ENCODE measurements at places on chromosomes 4 and X.

DNA sequence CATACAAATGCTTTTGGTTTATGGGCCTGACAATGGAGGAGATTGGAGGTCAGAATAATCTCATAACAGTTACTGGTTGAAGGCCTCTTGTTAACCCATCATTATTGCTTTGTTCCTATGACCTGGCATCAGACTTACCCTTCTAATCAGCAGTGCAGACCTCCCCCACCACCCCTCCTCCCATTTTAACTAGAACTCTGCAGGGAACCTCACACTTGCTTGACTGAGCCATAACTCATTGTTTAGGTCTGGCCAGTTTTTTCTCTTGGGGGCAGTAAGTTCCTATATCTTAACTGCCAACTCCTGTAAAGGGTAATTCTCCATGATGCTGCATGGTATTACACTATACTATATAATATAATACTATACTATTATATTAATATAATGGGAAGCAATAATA is 609.3 kb downstream of the IL1RAPL1 start:
- no peak for DNase-seq

- DNase-seq: no peak
These were observed 13.8 kb upstream of the MXD4 start for GRCh38 chr4:2275546-2276251.

DNA sequence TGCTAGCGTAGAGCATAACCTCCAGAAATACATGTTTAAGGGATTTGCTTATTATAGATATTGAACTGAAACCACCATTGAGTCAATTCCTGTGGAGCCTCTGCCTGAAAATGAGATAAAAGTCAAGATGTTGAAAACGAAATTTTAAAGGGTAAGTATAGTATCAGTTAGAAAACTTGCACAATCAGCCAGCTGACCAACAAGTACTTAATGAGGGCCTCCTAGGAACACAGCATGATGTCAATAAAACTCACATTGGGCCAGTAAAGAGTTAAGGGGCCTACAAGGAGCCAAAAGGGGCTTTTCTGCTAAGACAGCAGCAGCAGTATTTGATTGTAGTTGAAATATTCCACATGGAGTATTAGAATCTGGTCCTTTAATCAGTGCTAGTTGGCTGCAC is 314.1 kb upstream of the PPARGC1A start:
- no peak for DNase-seq

DNA sequence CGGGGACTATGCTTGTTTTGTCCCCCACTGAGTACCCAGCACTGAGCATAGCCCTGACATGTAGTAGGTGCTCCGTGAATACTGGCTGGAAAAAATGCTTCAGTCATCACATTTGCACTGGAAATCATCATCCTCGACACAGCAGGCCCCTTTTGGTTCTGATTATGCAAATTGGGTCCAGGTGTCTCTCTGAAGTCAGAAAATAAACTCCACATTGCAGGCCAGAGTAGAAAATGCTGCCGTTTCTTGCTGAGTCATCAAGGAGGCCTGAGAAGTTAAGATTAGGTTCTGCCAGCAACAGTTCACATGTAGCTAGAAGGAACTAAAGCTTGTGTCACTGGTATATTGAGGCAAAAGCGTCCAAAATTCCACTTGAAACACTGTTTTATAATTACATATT is 15.0 kb upstream of the STK32B start:
- DNase-seq: no peak

DNA sequence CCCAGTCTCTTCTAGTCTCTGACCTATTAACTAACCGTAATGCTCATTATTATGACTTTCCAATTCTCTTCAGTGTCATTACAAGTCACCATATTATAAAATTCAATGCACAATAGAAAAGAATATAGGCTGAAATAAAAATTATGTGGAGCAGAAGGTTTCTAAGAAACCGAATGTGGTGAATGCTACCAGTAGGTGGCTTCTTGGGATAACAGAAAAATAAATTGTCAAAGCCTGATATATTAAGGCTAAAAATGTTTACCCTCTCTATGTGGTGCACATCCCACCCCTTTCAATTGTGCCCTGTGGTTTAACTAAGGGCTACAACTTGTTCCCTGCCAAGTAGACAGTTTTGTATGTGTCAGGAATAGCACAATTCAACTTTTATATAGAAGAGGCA is 624.6 kb upstream of the TECRL start:
- DNase-seq: no peak

DNA sequence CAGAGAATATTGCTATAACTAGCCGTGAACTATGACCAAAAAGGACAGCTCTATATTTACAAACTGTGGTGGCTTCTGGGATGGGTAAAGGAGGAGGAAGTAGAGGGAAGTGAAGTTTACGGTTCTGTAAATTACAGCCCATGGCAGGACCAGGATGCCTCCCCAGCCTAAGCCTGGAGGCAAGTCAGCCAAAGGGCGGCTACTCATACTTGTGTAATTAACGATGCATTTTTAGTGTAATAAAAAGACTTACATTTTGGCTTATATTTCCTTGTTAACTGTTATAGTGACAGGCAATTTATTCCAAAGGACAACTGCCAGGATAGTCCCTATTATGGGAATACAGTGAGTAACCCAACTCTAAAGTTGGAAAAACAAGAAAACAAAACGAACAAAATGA is 139.9 kb upstream of the OTUD4 start:
- DNase-seq: no peak

DNA sequence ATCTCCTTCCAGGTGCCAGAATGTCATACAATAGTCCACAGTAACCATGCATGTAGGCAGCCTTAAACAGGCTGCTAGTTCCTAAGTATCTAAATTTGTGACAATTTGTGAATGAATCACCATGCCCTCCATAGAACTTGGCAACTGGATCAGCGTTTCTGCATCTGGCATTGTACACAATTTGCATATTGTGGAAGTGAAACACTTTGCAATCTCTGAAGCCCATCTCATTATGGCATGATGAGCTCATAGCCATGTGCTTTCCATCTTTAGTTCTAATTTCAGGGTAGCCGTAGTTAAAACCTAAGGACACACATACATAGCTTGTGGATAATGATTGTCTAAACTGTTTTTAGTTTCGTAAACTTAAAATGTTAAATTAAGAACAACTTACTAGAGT is 573.6 kb downstream of the PPP4R3C start:
- no peak for DNase-seq

GRCh38 chr4:74822603-74823002 is 28.3 kb upstream of the BTC start:
- no peak for DNase-seq

DNA sequence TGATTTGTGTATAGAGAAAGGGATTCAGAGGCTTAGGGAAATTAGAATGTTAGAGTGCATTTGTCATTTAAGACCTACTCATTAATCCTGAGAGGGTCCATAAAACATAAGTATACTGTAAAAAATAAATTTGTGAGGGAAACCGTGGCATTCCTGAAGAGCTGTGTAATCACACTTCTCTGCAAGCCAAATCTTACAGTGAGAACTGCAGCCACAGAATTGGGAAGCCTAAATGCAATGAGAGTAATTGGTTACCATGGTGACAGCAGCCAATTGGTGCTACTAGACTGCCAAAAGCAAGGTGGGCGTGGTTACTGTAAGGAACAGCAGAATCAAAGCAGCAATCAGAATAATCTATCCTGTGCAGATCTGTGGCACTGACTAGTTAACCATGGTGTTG is 345.2 kb upstream of the GRID2 start:
- DNase-seq: no peak

- no peak for DNase-seq
These were observed 245.2 kb upstream of the TET2 start for GRCh38 chr4:104901438-104901837.

- no peak for DNase-seq
These were observed 91.3 kb downstream of the SRPX start for GRCh38 chrX:38129366-38129765.

DNA sequence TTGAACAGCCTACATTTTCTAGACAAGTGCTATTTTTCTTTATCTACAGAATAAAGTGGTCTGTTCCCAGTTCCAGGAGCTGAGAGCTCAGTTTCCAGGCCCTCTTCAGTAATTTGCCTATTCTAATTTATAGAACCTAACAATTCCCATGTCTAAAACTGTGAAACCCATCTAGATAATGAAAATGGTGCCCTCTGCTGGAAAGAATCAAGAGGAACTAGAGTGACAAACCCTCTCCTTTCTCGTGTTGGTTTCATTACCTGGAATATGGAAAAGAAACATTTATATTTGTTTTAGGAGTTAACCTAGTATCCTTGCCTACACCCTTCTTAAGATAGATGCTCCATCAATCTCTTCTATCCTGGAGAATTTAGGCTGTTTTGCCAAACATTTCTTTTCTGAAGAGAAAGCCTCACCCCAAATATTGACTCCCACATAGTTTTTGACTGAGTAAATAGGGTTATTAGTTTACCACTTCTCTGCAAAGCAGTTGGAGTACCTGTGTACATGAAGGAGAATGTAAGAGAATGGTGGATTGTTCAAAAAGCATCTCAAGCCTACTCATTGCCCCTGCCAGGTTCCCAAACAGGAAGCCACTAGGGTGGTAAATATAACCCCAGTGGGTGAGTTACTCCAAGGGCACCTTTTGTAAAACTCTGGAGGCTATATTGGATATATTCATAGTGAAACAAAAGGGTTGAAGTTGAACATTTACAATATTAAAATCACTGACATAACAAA is 121.6 kb downstream of the RASL11B start:
- DNase-seq: no peak

- no peak for DNase-seq
These were observed 138.6 kb upstream of the SMARCAD1 start for GRCh38 chr4:94068753-94069719.
